ENCODE measurements at places on chromosomes 3 and 15.

- no peak for DNase-seq
Measured at GRCh38 chr15:69897471-69898237, 200.1 kb downstream of the TLE3 start.

- no peak for DNase-seq
Measured at GRCh38 chr15:79370716-79371115, 59.8 kb downstream of the TMED3 start.

- no peak for DNase-seq
Measured at GRCh38 chr3:154059833-154060232, 61.4 kb upstream of the ARHGEF26 start.

- DNase-seq = no peak
Measured at GRCh38 chr3:129161860-129162271, 1.0 kb upstream of the ISY1 start.

DNA sequence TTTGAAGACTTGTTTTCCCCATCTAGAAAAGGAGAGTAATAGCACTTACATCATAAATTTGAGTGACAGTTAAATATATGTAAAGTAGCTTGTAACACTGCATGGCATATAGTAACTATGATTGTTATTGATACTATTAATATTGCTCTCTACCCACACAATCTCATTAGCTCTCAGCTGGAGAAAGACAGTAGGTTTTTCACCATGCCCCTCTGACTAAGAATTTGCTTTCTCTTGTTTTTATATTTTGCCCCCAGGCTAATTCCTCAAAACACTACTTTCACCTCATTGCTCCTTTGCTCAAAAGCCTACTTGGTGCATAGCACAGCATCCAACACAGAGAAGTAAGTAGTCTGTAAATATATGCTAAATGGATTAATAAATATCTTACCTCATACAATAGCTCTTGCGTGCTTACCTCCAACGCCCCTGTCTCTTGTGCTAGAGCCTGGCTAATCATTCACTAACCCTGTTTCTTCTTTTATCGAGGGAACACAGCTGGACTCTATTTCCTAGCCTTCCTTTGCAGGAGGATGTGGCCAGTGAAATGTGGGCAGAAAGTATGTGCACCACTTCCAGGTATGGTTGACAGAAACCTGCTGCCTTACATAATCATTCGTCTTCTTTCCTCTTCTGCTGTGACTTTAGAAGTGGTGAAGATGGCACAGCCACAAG is 190.0 kb downstream of the PLCH1 start:
- DNase-seq = no peak

DNA sequence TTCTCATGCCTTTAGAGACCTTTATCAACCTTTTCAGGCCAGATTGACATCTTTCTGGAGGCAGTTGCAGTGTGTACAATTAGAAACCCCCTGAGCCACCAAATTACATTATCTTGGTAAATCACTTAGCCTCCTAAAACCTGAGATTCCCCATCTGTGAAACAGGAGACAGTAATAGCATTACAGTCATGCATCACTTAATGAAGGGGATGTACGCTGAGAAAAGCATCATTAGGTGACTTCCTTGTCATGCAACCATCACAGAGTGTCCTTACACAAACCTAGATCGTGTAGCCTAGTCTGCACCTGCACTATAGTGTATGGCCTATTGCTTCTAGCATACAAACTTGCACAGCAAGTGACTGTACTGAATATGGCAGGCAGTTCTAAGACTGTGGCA is 400.8 kb upstream of the CNTN3 start:
- no peak for DNase-seq

GRCh38 chr3:170731281-170731680 is 138.7 kb downstream of the RPL22L1 start:
- DNase-seq = no peak

DNA sequence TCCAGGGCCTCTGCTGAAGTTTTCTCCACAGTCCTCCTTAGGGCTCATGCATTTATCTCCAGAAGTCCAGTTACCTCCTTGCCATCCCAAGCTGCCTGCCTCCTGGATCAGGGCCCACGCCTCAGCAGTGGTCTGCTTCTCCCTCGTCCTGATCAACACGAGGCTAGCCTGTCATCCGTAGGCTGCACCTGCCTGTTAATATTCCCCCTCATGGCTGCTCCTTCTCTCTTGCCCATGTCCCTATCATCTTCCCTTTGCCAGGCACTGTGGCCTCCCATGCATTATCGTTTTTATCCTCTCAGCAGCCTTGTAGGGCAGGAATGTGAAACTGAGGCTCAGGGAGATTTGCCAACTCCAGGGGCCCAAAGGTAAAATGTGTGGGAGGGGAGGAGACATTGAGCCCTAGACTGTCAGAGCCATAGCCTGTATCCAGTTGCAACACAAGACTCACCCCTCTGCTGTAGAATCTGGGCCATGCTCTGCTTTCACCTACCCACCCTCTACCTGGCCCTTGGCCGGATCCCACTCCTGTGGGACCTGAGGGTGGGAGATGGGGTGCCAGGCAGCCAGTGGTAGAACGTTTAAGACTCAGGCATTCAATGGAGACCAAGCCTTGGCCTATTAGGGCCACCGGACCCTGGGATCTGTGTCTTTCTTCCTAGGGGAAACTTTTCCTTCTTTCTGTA is 4.6 kb downstream of the GRM2 start:
- DNase-seq = no peak

- no peak for DNase-seq
Measured at GRCh38 chr15:31377030-31377429, 50.4 kb downstream of the KLF13 start.

GRCh38 chr3:148457886-148458285 is 239.8 kb upstream of the AGTR1 start:
- DNase-seq = no peak

DNA sequence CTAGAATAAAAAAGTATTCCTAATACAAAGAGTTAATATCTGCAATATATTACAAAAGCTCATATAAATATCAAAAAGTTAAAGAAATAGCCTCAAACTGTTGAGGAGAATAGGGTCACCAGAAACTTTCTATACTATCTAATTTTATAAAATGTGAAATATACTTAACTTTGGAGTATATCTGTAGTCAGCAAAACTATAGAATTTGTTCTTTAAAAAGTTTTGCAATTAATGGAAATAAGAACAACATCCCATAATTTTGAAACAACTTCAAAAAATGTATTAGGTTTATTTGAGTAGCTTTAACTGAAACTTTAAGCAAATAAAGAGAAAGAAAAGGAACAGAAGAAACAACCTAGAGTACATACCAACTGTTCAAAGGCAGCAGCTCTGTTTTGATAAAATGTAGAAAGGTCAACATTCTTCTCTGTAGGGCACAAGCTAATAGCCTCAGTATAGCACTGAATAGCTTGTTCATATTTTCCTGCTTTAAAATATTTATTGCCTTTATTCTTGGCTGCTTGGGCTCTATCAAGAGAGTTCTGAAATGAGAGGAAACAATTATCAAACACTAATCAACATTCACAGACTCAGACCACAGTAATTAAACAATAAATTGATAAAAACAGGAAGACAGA is 14.3 kb downstream of the TOMM70 start:
- no peak for DNase-seq

Data from activated CD8-positive, alpha-beta memory T cell treated with anti-CD3 and anti-CD28 coated beads for 48 hours (primary cell).